ENCODE measurements at places on chromosomes 2 and 18. TPM values are rescaled to one million over a fixed set of nuclear protein-coding genes. Genes with fewer than 3 reads are reported as not detected.

- no peak for DNase-seq
Measured at GRCh38 chr2:106976548-106976947, 90.6 kb upstream of the ST6GAL2 start.

DNA sequence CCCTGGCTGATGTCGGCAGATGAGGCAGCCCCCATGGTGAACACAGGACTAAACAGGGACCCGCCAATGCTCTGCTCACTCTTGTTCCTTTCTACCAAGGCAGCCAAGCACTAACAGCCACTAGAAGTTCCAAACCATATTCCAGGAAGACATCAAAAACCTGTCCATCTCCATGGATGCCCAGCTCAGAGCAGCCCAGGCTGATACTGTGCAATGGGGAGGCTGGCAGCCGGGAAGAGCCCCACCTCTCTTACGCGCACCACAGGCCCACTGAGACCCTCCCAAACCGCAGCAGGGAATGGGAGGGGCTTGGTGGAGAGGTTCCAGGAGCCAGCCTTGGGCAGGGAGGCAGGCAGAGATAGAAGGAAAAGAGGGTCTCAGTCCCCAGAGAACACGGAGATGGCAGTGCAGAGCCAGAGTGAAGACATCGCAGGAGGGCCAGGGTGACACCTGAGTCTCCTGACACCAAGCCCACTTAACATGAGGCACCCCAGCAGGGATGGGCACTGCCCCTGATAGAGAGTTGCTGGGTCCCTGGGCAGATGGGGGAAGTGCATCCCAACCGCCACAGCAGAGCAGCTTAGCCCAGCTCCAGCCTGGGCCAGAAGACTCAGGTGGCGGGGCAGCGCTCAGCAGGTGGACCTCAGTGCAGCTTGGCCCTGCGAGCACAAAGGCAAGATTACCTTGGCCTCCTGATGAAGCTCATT, 3.4 kb downstream of the HS6ST1 start:
- no peak for DNase-seq

DNA sequence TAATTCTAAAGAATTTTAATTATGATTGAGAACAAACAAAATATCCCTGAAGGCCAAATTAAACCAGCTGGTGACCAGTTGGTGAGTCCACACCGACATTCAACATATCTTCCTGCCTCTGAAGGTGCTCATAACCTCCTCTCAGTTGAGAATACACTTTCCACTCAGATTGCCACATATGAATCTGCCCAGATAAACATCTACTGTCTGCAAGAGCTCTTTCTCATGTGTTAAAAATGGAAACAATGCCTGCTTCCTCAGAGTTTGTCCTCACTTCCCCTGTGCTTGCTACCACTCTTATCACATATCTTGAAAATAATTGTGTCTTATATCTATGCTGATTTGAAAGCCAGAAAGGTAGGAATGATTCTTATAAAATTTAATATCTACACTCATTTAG, 177.7 kb upstream of the GULP1 start:
- DNase-seq, result no peak

GRCh38 chr2:111633643-111634042, 250.3 kb downstream of the ANAPC1 start:
- no peak for DNase-seq

DNA sequence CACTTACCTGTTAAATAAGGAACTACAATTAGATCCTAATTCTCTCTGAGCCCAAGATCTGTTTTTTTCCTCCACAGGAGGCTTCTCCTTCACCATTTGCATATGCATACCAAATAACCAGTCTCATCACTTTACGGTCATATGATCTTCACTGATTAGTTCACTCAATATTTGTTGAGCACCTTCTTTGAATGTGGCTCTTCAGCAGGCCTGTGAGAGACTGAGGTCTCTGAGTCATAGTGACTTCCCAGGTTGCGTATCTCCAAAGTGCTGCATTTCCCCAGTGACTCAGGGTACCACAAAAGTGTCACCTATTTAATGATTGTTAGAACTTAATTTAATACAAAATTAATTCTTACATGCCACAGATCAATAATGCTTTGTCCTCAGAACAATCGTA, 108.8 kb upstream of the TRIB2 start:
- DNase-seq, result no peak

DNA sequence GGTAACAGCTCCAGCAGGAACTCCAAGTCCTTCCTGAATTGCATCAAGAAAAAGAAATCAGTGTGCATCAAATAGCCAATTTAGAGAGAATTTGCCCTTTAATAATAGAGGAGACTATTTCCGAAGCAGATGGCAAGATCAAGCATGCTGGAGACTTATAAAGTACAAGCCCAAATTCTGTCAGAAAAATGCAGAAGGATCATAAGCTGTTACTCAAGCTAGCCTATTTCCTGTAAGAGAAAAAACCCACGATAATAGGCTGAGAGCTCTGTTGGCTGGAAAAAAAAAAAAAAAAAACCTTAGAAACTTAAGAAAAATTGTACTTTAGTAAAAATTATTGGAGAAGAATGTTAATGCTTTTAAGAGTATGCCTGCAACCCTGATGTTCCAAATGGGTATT, 24.4 kb upstream of the ITM2C start:
- no peak for DNase-seq

DNA sequence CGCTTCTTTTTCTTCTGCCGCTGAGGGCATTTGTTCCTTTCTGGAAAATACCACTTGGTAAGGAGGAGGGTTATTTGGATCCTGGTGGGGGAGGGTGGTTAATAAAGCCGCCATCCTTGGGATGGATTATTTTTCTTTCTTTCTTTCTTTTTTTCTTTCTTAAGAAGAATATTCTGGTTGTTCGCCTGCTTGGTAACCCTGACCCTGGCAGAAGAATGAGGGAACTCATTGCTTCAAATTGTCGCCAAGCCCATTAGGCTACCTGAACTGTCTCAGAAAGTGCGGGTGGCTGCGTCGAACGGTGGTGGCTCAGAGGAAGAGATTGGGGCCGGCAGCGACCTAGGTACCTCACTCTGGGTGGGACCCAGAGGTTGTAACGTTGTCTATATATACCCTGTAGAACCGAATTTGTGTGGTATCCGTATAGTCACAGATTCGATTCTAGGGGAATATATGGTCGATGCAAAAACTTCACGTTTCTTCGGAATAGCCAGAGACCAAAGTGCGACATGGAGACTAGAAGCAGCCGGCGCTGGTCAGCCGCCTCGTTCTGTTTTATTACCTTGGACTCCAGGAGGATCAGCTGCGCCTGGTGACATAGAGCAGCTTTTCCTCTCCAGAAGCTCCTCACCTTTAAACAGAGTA, 1.3 kb upstream of the HOXD4 start:
- DNase-seq, result no peak

The RBKS gene
- total RNA-seq, result 51.5 TPM

The TSPYL6 gene
- not detected for total RNA-seq

The TLX2 gene
- total RNA-seq, result 3.9 TPM

The TXNDC2 gene
- total RNA-seq, result not detected
